ENCODE measurements at places on chromosomes 12 and 14.

- DNase-seq = no peak
Measured at GRCh38 chr12:93979189-93979588, 169.2 kb upstream of the PLXNC1 start.

GRCh38 chr14:97824218-97824617 lies 1027.0 kb downstream of the VRK1 start:
- DNase-seq = no peak

DNA sequence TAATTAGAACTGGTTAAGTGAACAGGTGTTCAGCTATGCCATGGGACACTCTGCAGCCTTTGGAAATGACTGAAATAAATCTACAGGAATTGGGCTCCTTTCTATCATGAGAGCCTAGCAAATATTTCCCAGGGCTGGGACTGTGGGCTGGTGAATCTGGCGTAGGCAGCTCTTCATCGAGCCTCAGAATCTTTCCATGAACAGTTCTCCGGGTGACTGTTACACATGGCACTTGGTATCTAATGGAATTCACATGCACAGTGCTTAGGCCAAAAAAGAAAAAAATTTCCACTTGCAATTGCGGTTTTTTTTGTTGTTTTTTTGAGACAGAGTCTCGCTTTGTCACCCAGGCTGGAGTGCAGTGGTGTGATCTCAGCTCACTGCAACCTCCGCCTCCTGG lies 32.1 kb downstream of the PRKAB1 start:
- no peak for DNase-seq

- no peak for DNase-seq
Measured at GRCh38 chr14:70096866-70097265, 91.9 kb downstream of the SLC8A3 start.

- DNase-seq = no peak
Measured at GRCh38 chr12:29398495-29398894, 17.5 kb upstream of the ERGIC2 start.

- DNase-seq = no peak
Measured at GRCh38 chr12:115004470-115005146, 320.6 kb upstream of the TBX3 start.

- no peak for DNase-seq
Measured at GRCh38 chr12:99611117-99611516, 36.4 kb upstream of the GARIN6 start.

DNA sequence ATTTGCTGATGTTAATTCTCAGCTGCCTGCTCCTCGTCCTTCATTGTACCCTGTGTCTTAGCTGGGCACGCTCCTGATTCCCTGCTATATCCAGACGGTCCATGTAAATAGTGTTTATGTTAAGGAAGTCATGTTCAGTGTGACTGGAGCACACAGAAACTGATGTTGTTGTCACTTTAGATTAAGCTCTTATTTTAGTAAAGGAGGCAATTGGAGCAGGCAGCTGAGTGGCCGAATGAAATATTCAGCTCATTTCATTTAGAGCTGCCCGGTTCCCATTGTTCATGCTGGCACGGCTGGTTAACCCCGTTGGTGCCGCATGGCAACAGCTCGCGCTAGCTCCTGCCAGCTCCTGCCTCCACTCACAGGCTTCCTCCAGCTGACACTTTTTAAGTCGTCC lies 446.8 kb upstream of the SOX5 start:
- no peak for DNase-seq

GRCh38 chr14:100614803-100615202 lies 27.6 kb upstream of the BEGAIN start:
- no peak for DNase-seq

DNA sequence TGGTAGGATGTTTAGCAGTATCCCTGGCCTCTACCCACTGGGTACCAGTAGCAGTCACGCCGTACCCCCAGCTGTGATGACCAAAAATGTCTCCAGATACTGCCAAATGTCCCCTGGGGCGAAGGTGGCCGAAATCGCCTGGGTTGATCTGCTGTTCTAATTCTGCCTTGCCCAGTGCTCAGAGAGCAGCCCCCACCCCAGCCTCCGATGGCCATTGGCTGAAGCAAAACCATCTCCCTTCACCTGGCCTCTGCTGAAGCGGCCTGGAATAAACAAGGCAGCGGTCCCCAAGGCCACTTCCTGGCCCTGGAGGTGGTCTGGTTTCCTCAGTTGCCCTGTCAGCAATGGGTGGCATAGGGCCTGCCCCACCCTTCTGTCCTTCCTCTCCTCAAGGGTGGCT lies 298.4 kb downstream of the CACNA1C start:
- DNase-seq = no peak

GRCh38 chr14:37599507-37600368 lies 4.3 kb downstream of the TTC6 start:
- peak; percentile 45 for DNase-seq

GRCh38 chr14:50103558-50103957 lies 12.8 kb downstream of the VCPKMT start:
- DNase-seq = no peak

GRCh38 chr14:64987438-64987767 lies 708 bp downstream of the FNTB start:
- no peak for DNase-seq

- peak; percentile 57 for DNase-seq
Measured at GRCh38 chr12:26870491-26871419, 37.8 kb upstream of the ITPR2 start.

DNA sequence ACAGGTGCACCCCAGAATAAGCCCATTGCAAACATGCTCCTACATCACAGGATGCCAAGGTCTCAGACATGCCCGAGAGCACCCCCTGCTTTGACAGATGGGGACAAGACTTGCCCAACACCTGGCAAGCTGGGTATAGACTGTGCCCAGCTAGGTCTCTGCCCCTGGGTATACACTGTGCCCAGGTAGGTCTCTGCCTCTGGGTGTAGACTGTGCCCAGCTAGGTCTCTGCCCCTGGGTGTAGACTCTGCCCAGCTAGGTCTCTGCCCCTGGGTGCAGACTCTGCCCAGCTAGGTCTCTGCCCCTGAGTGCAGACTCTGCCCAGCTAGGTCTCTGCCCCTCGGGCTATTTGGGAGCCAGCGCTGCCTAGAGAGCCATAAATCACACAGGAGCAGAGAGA lies 85.9 kb downstream of the CCDC88C start:
- DNase-seq = no peak

GRCh38 chr14:25381498-25381897 lies 331.6 kb upstream of the STXBP6 start:
- no peak for DNase-seq

- no peak for DNase-seq
Measured at GRCh38 chr12:62637679-62638078, 171.1 kb downstream of the MON2 start.

- no peak for DNase-seq
Measured at GRCh38 chr12:125473501-125473900, 408.3 kb downstream of the AACS start.

- no peak for DNase-seq
Measured at GRCh38 chr12:94618995-94619695, 31.2 kb downstream of the TMCC3 start.

DNA sequence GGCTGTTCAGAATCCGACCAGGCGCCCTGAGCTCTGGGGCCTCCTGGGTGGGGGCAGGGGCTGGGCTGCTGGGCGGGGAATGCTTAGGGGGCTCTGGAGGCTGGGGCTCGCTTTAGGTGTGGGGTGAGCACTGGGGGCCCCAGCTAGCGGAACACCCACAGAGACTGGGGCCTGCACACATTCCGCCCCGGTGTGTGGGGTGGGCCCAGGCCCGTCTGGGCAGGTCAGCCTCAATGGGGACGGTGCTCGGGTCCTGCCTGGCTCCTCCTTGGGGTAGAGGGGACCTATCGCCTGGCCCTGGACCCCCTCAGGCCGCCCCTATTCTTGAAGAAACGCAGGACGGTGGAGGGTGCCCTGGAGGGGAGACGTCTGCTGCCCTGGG lies 364.8 kb downstream of the TMEM121 start:
- peak; percentile 5 for DNase-seq

DNA sequence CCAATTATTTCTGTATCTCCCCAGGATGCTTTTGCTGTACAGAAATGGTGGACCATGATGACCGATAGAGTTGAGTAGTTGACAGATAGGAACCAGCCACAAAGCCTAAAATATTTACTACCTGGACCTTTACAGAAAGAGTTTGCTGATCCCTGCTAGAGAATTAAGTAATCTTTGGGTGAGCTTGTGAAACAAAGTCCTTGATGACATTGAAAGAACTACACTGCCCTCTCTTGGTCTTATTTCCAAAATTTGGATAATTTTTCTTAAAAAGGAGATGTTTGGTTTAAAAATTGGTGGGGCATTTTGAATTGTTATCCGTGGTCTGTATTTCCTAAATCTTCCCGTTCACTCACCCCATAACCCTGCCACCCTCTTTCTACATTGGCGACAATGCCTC lies 13.7 kb upstream of the TCTN1 start:
- no peak for DNase-seq

GRCh38 chr14:85159726-85160125 lies 370.2 kb upstream of the FLRT2 start:
- no peak for DNase-seq

GRCh38 chr14:79515158-79515557 lies 696.1 kb downstream of the DIO2 start:
- no peak for DNase-seq

DNA sequence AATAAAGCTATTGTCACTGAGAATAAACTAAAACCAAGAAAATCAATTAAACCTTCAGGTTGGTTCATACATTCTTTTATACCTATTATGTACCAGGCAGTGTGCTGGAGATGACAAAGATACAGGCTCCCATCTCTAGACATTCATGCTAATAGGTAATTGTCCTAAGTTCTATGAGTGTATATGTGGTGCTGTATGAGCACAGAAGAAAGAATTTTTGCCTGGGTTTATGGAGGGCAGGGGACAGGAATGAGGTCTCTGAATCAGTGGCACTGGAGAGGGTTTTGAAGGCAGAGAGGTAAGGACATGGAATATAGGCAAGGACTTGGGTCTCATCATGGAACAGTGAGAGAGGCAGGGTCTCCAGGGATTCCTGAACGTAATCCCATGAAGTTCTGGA lies 38.7 kb downstream of the MAP1LC3B2 start:
- no peak for DNase-seq

DNA sequence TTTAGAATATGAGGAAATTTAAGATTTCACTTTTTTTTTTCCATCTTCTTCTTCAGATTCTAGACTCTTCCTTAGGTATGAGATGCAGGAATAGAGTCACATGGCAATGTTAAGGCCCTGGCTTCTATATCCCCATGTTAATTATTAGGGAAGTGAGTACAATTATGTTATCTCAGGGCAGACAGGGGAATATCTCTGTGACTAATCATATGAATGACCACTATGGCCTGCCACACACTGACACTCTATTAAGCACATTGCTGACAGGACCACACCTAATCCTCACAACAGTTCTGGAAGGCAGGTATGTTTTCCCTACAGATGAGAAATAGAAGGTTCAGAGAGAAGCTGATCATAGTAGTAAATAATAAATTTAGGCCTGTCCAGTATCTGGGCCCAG lies 69.4 kb upstream of the PTPRQ start:
- DNase-seq = no peak

DNA sequence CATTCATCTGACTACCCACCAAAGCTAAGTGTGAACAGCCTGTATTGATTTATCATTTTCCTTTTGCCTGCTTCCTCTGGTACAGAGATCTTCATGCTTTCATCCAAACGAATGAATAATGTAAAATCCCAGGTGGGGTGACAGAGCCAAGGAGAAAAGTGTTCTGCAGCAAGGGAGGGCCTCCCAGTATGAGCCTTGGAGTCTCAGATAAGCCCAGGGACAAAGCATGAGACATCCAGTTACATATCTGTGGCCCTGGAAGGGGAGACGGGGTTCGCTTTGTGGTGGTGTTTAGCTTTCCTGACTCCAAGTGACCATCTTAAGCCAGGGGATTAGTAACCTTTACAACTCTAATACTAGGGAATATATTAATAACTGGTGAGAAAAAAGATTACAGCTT lies 177.1 kb downstream of the ETV6 start:
- DNase-seq = no peak

- no peak for DNase-seq
Measured at GRCh38 chr14:68584786-68585185, 208.1 kb downstream of the ZFP36L1 start.

- DNase-seq = no peak
Measured at GRCh38 chr14:22202313-22202712, 386.7 kb downstream of the DAD1 start.

GRCh38 chr12:112322882-112323547 lies 59.2 kb downstream of the HECTD4 start:
- no peak for DNase-seq

DNA sequence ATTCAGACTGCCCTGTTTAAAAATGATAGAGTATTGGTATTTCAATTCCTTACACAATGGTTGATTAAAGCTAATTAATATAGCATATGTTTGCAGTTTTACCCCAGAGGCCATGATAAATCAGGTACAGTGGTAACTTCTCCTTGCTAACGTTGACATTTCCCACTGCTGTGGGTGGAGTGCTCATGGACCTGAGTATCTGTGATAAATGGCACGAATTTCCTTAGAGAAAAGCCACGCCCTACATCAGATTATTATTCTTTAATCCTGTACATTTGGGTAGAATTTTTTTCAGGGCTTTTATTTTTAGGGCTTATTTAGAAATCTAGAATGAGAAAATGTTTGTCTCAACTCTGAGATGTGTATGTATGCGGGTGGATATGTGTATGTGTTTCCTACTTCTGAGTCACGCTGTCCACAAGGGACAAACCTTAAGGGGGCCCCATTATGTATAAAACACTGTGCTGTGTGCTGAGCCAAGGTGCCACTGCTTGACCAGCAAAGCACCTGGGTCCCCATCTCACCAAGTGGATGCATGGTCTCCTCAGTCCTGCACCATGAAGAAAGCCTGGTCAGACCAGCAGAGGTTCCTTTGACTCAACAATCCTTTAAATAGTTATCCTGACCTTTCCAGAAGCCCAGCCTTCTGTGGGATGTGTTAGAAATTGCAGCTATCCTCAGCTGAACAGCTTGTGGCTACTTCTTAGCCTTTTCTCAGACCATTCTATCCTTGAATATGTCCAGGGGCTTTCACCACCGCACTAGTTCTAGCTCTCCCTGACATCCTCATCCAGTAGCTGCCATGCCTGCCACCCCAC lies 57.9 kb upstream of the STK38L start:
- DNase-seq = no peak

DNA sequence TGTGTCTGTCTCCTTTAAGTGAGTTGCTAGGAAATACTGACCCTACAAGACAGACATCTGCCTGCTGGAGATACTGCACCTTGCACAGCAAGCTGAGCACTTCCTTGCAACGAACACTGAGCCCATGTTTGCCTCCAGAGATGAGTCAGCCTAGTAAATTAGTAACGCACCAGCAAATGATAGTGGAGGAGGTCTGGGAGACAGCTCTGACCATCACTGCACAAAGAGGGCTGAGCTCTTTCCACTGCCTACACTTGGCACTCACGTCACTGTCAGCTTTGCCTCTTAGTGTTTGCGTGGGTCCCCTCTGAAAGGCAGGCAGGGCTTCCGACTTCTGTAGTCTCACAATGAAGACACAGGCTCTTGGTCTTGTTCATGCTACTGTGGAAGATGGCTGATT lies 109.0 kb downstream of the APAF1 start:
- DNase-seq = no peak

DNA sequence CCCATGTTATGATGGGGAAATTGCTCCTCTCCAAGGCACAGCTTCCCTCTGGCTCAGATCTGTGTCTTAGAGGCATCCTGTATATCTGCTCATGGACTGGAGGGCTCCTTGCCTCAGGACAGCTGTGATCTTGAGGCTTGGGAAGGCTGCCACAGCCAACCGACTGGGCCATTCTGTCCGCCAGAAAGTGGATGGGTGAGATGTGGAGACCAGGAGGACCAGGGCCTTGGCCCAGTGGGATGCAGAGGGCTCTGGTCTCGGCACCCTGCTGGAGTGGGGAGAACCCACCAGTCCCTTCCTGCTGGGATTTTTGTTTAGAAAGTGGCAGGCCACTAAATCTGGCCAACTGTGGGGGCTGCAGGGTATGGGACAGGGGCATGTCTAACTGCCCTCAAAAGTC lies 148.6 kb downstream of the CALM1 start:
- peak; percentile 36 for DNase-seq

- DNase-seq = peak; percentile 49
Measured at GRCh38 chr12:108666401-108666881, 32.7 kb upstream of the SELPLG start.

Measured in right cardiac atrium (tissue), 5 donors.